ENCODE measurements at places on chromosomes 7 and 10.

- no peak for DNase-seq
Observed at GRCh38 chr7:66283003-66283920, 78.1 kb downstream of the TPST1 start.

DNA sequence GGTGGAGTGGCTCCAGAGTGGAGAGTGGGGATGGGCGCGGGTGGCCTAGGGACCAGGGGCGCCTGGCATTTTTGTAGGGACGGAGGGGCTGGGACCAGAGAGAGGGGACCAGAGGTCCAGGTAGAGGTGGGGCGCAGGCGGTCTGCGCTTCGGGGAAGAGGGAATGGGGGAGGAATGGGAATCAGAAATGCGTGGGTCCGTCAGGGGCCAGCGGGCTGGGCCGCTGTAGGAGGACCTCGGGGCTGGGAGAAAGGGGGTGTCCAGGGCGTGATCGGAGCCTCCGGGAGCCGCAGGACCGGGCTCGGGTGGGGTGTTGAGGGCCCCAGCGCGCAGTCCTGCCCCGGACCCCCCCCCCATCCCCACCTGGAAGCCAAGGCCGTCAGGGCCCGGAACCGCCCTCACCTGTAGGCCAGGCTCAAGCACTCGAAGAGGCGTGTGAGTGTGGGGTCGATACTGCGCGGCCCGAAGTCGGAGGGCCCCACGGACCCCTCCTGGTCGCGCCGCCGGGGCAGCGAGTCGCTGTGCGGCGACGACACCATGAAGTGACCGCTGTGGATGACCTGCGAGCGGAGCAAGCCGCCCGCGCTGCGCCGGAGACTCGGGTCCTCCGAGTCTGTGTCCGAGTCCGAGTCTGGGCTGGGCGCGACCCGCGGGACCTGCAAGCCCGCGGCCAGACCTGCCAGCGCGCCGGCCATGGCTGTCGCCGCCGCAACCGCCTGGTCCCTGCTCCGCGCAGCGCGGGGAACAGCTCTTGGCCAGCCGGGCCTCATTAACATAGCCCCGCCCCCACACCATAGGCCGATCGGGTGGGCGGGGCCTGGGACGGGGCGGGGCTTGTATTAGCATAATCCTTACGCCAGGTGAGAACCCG is at the start of gene MLXIPL:
Gene MLXIPL (minus strand): TSS at position 725 of the 871 bp plus-strand sequence. CDS start 30 bp downstream, at position 695.
- no peak for DNase-seq

DNA sequence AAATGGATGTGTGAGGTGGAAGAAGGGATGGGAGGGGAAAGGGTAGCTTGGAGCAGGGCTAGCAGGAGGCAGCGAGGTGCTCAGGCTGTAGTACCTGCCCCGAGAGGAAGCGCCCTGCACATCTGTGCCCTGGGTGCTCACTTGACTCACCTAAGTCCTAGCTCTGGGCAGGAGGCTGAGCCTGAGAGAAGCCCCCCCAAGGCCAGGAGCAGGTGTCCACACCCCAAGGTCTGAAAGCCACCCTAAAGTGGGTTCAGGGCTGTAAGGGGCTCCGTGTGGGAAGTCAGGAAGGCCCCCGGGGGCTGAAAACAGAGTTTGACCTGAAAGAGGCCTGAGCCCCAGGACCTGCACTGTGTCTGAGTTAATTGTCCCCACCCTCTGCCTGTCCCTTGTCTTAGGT is 95.8 kb upstream of the PODXL start:
- DNase-seq: no peak

DNA sequence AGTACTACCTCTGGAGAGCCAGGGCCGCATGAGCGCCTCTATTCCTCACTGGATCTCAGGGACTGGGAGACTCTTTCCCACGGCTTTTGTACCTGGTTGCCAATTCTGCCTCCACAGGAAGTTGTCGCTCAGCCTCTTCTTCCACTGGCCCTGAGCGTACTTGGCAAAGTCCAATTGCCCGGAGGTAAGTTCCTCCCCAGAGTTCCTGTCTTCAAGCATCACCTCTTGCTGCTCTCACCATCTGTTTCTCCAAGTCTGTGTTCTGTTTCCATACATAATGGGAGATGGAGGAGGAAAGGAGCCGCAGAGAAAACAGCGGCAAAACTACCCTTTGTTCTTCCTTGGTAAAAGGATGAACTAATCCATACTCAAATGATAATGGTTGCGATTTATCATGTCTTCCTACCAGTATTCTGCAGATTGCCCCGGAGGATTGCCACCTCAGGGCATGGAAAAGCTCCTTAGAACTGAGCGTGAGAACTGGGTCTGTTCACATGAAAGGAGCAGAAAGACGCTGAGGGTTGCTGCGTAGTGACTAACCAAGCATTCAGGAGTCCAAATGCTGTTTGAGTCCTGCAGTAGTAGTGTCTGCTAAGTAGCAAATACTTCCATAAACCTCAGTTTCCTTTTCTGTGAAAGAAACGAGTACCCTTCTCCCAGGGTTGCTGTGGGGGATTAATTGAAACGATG is 170.2 kb upstream of the GLI3 start:
- DNase-seq: no peak

DNA sequence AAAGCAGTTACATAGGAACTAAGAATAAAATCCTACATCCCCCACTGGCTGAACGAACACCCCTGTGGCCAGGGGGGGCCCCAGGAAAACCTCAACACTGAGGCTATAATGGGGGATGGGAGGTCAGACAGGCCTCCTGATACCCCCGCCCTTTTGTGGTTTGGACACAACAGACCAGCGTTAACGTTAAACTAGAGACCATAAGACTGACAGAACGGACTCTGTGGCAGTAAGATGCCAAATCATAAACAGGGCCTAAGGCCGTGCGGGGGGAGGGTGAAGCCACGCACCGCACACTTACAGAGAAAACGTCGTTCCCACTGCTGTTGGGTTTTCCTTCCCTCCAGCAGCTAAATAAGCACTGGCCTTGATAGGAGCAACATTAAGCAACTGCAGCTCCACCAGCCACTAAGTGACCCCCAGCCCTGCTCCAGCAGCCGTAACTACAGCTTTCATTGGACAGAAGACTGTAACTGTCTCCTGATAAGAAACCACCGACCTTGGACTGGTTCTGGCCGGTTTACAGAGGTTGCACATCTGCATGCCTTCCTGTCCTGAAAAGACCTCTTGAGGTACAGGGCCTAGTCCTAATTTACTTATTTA is 3.4 kb upstream of the PPP2R2D start:
- DNase-seq: no peak

DNA sequence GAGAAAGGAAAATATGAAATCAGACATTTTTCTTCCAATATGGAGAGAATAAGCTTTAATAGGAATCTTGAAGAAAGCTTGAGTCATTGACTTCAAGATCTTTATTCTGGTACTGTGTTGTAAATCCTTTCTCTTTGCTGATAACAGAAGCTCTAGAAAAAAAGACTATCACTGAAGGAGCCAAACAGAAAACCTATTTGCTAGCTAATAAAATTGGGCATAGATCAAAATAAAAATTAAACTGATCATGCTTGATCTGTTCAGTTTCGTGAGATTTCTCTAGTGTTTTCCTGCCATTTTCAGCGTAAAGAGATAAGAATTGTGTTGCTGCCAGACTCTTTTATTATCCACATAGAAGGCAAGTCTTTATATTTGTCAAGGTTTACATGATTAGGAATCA is 1.5 kb upstream of the GHITM start:
- no peak for DNase-seq

DNA sequence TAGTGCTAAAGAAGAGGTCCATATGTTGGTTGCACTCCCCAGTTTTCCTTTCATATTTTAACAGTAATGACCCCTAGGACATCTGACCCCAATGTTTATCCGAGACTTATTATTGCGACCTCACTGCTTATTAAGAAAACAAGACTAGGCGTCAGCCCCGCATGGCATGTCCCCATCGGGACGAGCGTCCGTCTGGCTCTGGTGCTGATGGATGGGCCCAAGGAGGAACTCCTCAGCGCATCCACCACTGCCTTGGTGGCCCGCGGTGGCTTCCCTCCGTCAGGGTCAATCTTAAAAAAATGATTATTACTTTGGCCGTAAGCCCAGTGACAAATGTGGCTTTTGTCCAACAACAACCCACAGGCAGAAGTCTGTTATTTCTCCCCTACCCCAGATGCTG is 40.1 kb upstream of the CXCL12 start:
- no peak for DNase-seq

GRCh38 chr7:140639366-140640053 is 1.1 kb downstream of the DENND2A start:
- no peak for DNase-seq

- DNase-seq: no peak
Observed at GRCh38 chr7:105524840-105525239, 2.8 kb upstream of the PUS7 start.

- no peak for DNase-seq
Observed at GRCh38 chr7:87984088-87984487, 50.0 kb downstream of the ADAM22 start.

DNA sequence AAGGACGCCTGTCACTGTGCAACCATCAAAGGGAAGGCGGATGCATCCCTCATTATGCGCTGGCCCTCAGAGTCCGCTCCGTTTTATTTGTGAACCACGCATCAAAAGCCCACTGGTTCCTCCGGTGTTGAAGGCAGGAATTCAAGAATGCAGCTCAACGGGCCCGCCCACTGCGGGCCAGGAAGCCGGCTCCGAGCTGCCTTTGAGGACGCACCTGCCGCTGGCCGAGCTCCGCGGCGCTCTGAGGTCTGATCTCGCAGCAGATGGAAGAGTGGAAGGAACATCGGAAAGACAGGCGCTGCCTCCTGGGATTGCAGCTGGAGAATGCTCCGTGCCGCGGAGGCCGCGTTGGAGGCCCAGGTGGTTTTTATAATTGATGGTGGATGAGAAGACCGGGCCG is 56.9 kb upstream of the ADGRA1 start:
- no peak for DNase-seq

- no peak for DNase-seq
Observed at GRCh38 chr7:94041529-94041928, 37.4 kb upstream of the BET1 start.

DNA sequence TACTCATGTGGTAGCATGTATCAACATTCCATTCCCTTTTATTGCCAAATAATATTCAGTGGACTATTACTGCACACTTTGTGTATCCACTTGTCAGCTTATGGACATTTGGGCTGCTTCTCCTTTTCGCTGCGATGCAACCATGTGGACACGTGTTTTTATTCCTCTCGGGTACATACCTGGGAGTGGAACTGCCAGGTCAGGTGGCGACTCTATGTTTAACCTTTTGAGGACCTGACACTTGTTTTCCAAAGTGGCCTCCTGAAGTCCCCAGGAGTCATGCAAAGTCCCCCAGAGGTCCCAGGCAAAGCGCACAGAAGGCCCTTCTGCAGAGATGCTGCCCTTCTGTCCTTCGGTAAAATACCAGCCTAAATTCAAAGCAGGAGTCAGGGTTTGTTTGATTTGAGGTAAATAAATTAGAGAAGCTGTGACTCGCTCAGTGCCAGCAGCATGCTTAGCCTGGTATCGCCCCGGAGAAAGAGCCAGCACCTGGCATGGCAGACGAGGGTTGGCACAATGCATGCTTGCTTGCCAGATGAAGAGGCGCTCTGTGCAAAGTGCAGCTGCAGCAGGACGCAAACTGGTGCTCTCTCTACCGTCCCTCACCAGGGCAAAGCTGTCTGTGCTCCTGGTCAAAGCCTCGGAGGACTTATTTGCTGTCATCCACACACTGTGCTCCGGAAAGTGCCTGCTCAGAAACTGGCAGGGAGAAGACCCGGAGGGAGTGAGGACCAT is 37.8 kb downstream of the HIPK2 start:
- DNase-seq: no peak

DNA sequence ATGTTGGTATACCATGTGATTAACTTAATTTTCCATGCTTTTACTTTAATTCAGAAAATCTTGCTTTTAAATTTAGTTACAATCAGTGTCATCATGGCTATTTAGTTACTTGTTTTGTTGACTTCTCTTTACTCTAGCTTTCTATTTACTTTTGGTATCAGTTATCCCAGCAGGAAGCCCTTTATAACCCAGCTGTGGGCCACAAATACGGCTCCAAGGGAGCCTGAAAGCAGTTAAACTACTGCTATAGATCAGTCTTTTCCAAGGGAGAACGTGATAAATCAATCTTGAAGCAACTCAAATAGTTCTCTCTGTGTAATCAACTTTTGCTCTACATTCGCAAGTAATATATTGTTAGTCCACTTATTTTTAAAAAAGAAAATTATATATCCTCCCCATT is 287.4 kb downstream of the CACNA2D1 start:
- DNase-seq: no peak

DNA sequence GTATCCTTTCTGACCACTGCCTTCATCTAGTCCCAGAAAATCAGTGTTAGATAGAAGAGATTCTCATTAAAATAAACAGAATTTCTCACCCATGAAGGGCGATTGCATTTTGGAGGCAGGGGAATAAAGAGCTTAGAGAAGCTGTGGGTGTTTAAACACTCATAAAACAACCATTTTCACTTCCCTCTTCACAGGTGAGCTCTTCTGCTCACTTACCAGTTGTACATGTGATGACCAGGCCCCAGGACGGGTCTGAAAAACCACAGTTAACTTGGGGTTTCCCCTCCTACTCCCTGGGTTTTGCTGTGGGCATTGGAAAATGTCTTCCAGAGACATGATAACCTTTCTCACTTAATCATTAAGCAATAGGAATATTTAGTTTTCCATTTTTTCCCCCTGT is 411.6 kb upstream of the DPP6 start:
- no peak for DNase-seq

DNA sequence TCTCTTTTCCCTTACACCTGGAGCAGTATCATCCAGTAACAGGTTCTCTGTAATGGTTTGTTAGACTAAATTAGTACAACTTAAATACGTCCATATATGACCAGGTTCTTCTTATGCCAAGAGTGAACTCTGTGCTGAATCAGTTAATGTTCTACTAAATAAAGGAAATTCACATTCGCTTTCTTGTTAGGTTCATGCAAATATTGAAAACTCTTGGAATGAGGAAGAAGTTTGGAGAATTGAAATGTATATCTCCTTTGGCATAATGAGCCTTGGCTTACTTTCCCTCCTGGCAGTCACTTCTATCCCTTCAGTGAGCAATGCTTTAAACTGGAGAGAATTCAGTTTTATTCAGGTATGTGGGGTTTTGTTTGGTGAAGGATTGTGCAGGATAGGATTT is 15.3 kb upstream of the CFAP69 start:
- no peak for DNase-seq

- no peak for DNase-seq
Observed at GRCh38 chr10:104052431-104052830, 33.2 kb downstream of the COL17A1 start.

DNA sequence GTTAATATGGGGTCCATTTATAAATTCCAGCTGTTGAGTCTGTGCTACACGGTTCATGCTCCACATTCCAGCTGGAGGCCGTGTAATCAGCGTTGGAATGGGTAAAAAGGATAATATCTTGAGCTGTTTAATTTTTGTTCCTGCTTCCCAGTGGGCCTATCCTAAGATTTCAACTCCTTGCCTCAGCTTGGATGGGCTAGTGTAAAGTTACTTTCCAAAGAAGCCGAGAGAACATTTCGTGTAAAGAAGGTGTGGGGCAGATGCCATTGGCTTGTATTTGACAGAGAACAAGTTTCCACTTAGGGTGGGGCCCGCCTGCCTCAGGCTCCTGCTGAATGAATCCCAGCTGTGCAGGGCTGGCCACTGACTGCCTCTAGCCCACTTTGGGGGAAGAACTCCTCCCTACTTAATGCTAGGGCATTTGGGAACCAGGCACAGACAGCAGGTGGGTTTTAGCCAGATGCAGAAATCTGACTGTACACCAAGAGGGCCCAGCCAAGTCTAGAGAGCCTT is 125.9 kb upstream of the LYZL2 start:
- no peak for DNase-seq
